Gastrocnemius medialis (tissue), 4 donors: ENCODE measurements at places on chromosomes 11 and 22. TPM values are rescaled to one million over a fixed set of nuclear protein-coding genes. Genes with fewer than 3 reads are reported as not detected.

RIBC2 gene
- not detected for total RNA-seq

TRPT1 gene
- total RNA-seq: 80.9 TPM

MAP4K2 gene
- 14.8 TPM for total RNA-seq

DUSP8 gene
- 4.2 TPM for total RNA-seq

C11orf97 gene
- total RNA-seq: not detected
